ENCODE measurements at places on chromosomes 7 and 10. TPM values are rescaled to one million over a fixed set of nuclear protein-coding genes. Genes with fewer than 3 reads are reported as not detected.
A peak's percentile ranks its signal among the peaks of the same experiment; 100 is the strongest.

Gene FOXI2
- 4.3 TPM for polyA plus RNA-seq

Gene HGF
- polyA plus RNA-seq = 2.2 TPM

Gene MPP7
- 8.6 TPM for polyA plus RNA-seq

Gene INA
- polyA plus RNA-seq = 0.64 TPM

Gene ELFN1
- 22.0 TPM for polyA plus RNA-seq

Gene ESYT2
- polyA plus RNA-seq = 48.4 TPM

Gene TCF7L2
- 57.0 TPM for polyA plus RNA-seq

Gene CEP41
- polyA plus RNA-seq = 26.7 TPM

Gene VSTM4
- 14.1 TPM for polyA plus RNA-seq

Gene PPP1R3A
- not detected for polyA plus RNA-seq

Gene SPDYE2B
- 0.90 TPM for polyA plus RNA-seq

Gene GIMAP1
- 2.8 TPM for polyA plus RNA-seq

Gene TMEM209
- polyA plus RNA-seq = 25.4 TPM

Gene HOXA3
- 36.3 TPM for polyA plus RNA-seq

Gene OGA
- polyA plus RNA-seq = 126 TPM

DNA sequence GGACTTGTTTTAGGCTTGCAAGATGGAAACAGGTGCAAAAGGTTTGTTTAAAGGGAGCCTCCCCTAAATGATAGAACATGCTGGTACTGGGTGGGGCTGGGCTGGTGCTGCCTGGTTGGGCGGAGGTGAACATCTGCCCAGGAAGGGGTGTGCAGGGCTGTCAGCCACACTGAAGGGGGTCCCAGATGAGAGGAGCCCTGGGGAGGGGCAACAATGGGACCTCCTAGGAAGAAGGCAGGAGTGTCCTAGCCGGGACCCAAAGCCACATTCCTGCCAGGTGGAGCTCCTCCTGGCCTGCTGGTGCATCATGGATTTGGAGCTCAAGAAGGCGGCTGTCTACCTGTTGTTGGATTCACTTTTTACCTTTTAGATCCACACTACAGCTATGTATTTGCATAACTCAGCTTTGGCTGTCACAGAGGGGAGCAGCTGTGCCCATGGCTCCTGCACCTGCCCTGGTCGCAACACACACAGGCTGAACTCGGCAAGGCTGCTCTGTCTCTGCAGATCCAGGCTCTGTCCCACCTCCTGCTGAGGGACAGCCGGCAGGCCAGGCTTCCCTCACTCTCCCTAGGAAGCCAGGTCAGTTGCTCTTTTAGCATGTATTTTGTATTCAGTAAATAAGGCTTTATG is 59.9 kb downstream of the ADARB2 start:
- no peak for DNase-seq

DNA sequence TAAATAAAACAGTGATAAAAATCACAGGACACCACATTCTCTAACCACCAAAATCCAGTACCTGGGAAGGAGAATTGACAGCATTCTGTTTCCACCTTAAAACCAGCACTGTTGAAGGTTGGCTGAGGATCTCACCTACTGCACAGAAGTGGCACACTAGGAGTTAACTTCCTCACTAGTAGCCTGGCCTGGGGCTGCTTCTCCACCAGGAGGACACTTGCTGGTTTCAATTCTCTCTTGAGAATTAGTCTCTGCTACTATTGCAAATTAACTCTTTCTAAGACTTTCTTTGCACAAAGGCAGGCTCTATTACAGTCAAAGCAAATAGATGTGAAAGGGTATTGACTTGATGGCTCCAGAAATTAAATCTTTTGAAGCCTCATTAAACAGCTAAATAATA is 2.3 kb upstream of the CTTNBP2 start:
- DNase-seq = peak; percentile 21

DNA sequence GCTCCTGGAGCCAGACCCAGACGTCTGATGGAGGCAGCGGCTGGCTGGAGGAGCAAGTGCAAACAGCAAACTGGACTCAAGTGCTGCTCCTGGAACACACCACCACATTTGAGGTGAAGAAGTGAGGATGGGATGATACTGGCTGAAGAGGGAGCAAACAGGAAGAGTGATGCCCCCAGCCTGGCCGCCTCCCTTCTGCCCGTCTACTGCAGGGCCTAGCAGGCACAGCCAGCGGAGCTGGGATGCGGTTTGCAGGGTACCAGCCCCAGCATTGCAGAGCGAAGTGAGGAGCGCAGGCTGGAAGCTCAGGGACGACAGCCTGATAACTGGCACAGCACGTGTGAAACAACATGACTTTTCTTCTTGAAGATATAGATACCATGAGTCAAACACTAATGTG is 111.8 kb upstream of the ZNF32 start:
- no peak for DNase-seq

DNA sequence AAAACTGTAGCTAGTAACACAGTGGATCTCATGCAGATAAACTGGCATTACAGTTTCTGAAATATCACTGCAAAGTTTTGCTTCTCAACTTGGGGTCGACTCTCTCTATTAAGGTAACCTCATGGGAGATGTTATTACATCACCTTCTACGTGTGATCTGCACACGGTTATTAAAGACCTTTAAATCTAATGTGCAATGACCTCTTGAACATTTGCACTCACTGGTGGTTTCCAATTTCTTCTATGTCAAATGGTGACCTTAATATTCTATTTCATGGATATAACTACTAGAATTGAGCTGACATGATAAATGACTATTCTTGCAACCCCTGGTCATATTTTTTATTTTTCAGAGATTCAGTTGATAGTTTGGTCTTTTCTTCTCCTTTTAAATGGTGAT is 191.3 kb downstream of the PPP1R3A start:
- DNase-seq = no peak

DNA sequence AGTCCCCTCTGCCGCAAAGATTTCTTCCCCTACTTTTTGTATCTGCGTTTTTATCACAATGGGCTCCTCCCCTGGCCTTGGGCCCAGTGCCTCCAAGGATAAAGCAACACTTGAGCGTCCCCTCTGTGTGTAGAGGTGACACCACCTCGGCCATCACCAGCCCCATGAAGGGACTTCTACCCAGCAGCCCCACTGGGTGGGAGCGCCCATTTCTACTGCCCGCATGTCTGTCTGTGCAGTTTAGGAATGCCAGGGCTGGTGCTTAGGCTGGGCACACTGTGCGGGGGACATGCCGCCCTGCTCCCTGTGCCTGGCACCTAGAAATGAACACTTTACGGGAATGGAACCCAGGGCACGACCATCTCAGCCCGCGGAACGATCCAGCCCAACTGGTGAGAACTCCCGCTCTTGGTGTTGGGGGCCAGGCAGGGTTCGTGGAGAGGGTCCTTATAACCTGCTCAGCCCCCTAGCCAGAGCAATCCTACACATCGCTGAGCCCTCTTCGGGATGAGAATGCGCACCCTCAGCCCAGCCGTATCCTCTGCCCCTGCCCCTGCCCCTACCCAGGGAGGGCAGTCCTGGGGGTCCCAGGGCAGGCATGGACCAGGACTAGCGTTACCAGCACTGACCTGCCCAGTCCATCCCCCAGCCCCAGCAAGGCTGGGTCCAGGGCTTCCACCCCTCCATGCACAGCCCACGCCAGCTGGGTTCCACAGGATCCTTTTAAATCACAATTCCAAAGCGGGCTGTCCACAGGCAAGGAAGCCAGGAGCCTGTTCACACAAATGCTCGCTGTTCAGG is 12.8 kb downstream of the CRYGN start:
- no peak for DNase-seq

DNA sequence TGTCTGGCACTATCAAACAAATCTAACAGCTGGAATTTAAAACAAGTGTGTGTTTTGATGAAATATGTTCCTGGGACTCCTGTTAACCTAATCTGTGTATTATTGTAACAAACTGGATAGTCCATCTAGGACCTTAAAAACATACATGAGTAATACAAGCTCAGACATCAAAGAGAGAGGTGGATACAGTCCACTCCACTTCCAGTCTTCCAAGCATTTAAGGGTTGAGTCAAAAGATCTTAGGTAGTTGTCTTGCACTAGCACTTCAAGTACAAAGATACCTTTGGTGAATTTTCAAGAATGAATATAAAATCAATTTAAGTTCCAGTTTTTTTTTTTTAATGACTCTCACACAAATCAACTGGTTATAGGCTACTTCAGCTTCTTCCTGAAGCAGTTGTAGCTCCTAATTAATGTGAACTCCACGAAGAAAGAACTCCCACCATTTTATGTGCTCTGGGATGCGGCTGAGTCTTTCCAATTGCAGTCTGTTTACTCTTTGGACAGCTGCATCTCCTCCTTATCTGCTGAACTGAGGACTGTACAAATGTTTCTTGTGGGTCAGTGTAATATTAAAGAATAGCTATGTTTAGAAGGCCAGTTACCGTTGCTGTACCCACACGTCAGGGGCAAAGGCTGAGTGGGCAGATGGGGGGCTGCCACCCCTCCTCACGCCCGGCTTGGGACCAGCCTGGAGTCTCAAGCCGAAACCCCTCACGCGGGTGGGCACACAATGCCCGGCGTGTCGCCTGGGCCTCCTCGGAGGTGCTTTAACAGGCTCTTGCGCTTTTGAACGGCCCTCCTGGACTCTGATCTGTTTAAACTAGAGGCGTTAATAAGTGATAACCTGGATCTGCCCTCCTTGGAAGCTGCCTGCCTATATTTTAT is 2.9 kb upstream of the IGF2BP3 start:
- no peak for DNase-seq

GRCh38 chr10:11209830-11210181 is 192.1 kb downstream of the CELF2 start:
- no peak for DNase-seq

DNA sequence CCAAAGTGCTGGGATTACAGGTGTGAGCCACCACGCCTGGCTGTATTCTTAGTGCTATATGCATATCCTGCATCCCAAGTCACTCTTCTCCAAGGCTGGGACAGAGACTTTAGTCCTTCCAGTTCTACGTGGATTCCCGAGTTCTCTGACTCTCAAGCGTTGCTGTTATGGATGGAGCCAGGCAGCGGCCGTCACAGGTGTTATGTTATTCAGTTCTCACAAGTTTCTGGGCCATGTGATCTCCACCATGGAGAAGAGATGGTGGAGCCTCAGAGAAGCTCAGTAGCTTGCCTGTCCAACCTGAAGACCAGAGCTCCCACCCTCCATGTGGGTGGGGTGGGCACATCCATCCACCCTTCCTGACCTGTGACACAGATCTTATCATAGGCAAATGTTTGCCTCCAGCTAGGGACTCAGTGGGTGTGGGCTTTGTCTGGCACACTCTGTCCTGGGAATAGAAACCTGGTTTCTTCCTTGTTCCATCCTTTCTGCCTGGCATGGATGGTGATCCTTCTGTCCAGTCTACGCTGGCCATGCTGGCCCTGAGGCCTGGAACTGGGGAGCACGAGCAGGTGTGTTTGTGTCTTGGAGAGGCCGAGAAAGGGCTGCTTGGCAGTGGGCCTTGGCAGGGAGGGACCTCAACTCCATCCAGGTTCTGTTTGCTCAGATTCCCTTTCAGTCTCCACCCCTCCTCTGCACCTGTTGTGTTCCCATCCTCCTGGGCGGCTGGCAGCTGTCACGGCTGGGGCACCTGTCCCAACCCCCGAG is 55.3 kb downstream of the NEURL1 start:
- no peak for DNase-seq

DNA sequence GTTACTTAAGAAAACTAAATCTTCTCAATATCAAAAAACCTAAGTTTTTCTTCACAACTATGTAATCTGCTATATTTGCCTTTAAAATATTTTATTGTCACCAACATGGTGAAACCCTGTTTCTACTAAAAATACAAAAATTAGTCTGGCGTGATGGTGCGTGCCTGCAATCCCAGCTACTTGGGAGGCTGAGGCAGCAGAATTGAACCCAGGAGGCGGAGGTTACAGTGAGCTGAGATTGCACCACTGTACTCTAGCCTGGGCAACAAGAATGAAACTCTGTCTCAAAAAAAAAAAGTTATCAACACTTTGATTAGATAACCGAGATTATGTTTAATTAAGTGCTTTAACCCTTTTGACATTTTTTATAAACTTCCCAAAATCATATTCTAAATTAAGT is 28.3 kb upstream of the CLDN4 start:
- DNase-seq = no peak

- DNase-seq = no peak
Measured at GRCh38 chr7:29309041-29309854, 114.7 kb downstream of the CHN2 start.

DNA sequence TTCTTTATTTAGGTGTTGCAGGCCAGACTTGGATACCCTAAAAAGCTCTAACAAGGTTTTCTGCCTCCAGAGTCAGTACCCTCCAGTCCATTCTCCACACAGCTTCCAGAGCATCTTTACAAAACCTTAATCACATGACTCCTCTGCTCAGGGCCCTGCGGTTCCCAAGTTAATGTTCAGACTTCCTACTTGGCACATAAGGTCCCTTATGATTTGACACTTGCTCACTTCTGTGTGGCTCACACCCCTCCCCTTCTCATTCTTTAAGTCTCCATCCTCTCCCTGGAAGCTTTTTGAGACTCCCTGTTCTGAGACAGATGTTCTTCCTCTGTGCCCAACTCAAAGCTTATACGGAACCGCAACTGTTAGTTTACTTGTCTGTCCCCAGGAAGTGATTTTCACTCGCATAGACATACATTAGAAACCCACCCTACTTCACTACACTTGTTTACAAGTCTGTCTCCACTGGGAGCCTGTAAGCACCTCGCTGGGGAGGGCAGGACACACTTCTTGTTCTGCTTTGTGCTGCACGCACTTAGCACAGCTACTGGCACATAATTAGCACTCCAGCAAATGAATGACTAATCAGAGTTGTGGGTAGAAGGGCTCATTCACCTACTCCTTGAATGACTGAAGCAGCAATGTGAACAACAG is 154.3 kb upstream of the LAMB4 start:
- DNase-seq = no peak

- DNase-seq = no peak
Measured at GRCh38 chr7:1255817-1256340, 23.2 kb downstream of the UNCX start.

- DNase-seq = no peak
Measured at GRCh38 chr10:43217563-43218205, 49.2 kb downstream of the RASGEF1A start.

GRCh38 chr7:120725376-120726039 is 132.4 kb downstream of the TSPAN12 start:
- peak; percentile 7 for DNase-seq

GRCh38 chr7:123070702-123071286 is 75.3 kb upstream of the TAS2R16 start:
- no peak for DNase-seq

DNA sequence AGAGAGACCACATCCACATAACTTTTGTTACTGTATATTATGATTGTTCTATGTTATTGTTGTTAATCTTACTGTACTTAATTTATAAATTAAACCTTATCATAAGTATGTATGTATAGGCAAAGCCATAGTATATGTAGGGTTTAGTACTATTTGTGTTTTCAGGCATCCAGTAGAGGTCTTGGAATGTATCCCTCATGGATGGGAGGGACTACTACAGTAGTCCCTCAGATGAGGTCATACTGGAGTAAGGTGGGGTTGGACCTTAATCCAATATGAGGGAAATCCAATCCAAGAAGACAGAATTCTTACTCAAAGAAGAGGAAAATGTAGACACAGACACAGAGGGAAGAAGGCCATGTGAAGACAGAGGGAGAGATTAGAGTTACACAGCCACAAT is 34.1 kb upstream of the MALRD1 start:
- DNase-seq = no peak

GRCh38 chr7:45889367-45890067 is 1.2 kb downstream of the IGFBP1 start:
- DNase-seq = no peak

All from left renal cortex interstitium (tissue), 4 donors.